H7 (cell line): ENCODE measurements at places on chromosomes 3 and 15. TPM values are rescaled to one million over a fixed set of nuclear protein-coding genes. Genes with fewer than 3 reads are reported as not detected.

Gene TMEM158
- total RNA-seq: 9.8 and 11.5 TPM in 2 replicates

Gene SRP14
- total RNA-seq: 148 and 156 TPM in 2 replicates

Gene MORC1
- total RNA-seq: not detected in 2 replicates

Gene GCNT3
- total RNA-seq: 0.15 TPM in 1 of 2 replicates, not detected in the other

Gene FSIP1
- total RNA-seq: 0.15 and 0.52 TPM in 2 replicates

Gene PCOLCE2
- 9.4 and 18.3 TPM in 2 replicates for total RNA-seq

Gene PCLAF
- total RNA-seq: 46.4 and 46.5 TPM in 2 replicates

Gene ATOSA
- total RNA-seq: 3.7 and 6.2 TPM in 2 replicates

DNA sequence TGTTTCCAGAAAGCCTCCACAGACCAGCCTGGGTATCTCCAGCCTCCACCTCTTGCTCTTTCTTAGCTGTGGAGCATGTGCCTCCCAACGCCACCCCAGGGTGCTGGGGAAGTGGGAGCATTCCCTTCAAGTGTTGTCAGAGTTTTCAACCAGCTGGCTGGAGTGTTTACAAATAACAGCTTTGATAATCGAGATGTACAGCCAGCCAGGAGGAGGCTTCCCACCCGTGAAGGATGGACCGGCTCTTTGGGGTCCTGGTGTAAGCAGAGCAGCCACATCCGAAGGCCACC, 8.5 kb upstream of the OXTR start:
- no peak for DNase-seq

GRCh38 chr3:25191673-25192072, 236.4 kb upstream of the RARB start:
- no peak for DNase-seq

GRCh38 chr15:87609474-87609873, 647.1 kb downstream of the NTRK3 start:
- no peak for DNase-seq

DNA sequence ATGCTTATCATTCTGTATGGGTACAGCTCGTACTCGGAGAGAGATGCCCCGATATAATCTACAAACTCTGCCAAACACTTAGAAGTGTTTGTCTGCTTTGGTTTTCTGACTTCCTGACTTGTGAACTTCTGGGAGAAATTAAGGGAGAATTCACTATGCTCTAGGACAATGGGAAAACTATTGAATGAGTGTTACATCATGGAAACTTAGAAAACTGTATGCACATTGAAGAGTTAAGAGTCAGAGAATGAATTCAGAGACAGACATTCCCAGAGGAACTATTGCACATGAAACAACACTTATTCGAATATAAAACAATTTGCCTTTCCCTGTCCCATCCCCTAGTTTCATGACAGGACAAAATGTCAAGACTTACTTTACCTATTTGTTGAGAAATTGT, 57.8 kb downstream of the DTWD1 start:
- no peak for DNase-seq

- no peak for DNase-seq
These were observed 28.8 kb downstream of the APBA2 start for GRCh38 chr15:28914483-28915023.

DNA sequence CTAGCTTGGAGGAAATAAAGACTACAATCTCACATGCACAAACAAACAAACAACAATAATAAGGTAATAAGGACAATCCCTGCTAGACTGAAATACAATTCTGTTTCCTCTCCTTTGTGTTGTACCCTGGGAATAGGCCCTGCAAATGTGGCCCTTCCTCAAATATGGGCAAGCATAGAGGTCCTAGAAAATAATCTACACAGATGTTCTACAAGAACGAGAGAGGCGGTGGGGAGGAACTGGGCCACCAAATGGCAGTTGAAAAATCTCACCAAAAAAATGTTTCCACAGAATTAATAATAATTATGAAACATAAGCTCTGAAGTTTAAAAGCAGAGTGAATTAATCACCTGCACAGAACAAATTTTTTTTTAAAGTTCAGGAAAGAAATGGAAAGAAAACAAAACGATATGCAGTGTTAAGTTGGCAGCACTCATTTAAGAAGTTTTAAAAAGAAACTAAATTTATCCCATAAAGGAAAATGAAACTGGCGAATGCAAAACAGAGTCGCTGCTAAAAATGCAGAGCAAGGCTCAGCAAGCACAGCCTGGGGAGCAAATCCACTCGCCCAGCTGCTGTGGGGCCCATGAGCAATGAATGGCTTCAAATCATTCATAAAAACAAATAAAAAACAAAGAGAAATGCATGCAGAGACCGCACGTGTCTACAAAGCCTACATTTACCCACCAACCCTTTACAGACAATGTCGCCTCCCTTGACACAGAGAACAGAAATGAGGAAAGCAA, 475.4 kb downstream of the OCA2 start:
- no peak for DNase-seq

DNA sequence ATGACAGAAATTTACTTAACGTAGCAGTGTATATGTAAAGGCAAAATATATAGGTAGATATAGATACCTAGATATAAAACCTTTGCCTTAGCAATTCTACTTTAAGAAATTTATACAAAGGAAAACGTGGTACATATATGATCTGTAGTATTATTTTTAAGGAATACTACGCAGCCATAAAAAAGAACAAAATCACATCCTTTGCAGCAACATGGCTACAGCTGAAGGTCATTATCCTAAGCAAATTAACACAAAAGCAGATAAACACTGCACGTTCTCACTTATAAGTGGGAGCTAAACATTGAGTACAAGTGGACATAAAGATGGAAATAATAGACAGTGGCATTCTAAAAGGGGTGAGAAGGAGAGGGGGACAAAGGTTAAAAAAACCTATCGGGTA, 14.8 kb upstream of the LIPC start:
- no peak for DNase-seq

DNA sequence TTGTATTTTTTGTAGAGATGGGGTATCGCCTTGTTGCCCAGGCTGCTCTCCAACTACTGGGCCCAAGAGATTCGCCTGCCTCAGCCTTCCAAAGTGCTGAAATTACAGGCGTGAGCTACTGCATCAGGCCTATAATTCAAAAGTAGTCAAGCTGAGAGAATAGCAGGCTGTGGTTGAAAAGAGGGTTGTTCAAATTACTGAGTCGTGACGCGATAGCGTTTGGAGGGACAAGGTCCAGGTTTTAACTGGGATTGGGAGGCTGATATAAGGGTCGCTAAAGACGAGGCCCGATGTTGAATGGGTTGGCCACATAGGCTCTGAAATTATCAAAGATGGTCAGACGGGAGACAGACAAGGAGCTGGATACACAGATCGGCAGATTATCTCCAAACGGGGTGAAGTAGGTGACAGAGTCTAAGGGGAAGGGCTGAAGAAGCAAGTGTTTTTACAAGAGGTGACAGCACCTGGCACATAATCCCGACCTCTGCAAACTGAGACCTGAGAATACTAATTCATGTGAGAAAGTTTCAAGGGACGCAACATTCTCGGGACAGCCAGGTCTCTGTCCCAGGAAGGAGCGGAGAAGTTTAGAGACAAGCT, 759 bp upstream of the ARID3B start:
- no peak for DNase-seq

DNA sequence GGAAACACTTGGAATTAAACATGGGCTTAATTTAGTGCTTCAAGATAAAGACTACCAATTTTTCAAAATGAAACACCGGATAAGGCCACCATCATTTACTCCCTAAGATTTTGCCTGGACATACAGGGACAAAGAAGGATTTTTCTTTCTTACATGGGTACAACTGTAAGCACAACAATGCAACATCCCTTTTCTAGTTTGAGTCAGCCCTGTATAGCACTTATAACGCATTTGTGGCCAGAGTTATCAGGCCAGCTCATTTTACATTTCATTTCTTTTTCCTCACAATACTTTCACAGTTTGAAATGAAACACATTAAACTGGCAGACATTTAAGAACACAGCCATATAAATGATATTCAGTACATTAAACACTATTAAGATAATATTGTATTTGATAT, 9.8 kb upstream of the SUCNR1 start:
- no peak for DNase-seq

DNA sequence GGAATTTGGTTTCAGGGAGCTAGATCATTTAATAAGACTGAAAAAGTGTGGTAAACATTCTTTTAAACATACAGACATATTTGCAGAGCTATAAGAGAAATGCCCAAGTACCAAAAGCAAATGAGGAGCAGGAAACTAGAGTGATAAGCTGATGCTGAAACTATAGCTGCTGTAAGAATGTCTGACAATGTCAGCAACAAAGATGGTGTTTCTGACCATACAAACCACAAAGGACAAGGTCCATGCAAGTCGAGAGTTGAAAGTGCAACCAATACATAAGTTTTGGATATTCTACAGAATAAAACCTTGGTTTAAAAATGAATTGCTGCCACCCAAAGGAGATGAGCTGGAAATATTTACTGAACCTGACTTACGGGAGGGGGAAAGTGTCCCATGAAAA, 610.2 kb downstream of the TBL1XR1 start:
- no peak for DNase-seq

DNA sequence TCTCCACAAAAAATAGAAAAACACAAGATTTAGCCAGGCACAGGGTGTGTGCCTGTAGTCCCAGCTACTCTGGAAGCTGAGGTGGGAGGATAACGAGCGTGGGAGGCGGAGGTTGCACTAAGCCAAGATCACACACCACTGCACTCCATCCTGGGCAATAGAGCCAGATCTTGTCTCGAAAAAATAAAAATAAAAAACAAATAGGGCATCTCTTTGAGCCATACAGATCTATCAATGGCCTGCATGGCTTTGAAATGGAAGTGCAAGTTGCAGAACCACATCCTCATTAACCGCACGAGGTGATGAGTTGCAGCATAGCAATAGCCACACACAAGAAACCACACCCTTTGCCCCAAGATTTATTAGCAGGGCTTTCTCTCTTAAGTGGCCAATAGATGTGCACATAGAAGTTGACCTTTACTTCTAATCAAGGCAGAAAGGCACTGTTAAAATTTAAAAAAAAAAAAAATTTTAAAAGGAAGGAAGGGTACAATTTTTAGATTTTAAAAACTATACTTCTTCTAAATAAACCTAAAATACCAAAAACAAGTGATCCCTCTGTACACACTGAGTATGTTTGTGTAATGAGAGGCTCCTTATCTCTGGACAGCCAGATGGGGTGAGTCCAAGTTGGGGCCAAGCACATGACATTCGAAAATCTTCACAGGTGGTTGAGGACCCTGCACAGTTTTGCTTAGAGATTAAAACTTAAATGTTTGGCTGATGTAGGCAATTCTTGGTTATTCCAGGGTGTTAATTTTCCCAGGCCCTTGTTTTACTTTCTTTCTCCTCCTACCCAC, 53.4 kb downstream of the FILIP1L start:
- DNase-seq: no peak
